HuH-7.5 (cell line): ENCODE measurements at places on chromosomes 5 and 9.

GRCh38 chr5:36691696-36692371 is 85.4 kb downstream of the SLC1A3 start:
- no peak for DNase-seq

GRCh38 chr5:132478366-132478871 is 12.2 kb downstream of the IRF1 start:
- no peak for DNase-seq

GRCh38 chr5:141875795-141876627 is 2.2 kb downstream of the PCDH1 start:
- no peak for DNase-seq

DNA sequence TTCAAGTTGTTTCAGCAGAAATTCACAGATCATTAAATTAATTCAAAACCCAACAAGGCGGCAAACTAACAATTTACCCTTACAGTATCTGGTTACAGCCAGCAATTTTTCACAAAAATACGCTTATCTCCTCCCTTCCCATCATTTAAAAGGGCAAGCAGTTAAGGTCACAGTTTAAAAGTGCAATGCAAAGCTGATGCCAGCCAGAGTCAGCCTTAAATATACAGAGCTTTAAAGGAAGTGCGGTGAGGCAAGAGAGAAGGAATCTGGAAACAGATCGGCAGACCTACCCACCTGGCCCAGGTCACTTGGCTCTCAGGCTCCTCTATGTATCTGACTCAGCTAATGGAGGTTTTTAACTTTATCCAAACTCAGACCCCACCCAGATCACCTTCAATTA is 31.0 kb downstream of the EPB41L4A start:
- no peak for DNase-seq

DNA sequence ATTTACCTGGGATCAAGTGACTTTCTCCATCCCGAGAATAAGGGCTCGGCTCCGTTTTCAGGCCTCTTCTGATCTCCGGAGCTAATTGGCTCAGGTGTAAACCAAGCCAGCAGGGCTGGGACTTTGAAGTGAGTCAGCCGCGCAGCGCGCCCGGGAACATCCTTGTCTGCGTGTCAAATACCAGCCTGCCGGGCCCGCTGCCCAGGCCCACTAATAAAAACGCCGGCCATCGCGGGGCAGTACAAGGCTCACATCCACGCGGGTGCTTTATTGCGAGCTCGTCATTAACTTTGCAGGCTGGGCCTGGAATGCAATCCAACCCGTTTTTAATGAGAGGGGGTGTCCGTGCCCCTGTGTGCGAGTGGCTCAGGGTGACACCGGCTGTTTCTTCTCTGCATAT is 416.8 kb downstream of the IRX2 start:
- DNase-seq, result no peak

DNA sequence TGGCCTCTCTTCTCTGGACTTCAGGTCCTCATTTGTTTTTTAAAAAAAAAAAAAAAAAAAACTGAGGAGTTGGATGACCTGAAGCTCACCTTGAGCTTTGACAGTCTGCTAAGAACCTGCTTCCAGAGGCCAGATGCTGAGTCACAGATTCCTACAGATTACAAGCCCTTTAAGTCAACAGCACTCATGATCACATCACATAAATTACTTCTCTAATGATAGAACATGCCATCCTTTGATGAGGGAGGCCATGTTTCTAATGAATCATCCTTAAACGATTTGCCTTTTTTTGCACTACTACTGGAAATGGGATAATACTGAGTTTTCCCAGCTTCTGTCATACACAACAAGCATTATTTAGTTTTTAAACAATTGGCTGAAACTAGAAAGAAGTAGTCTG is 34.2 kb upstream of the MYOT start:
- DNase-seq, result no peak

GRCh38 chr9:72911816-72912215 is 41.0 kb downstream of the ALDH1A1 start:
- DNase-seq, result no peak

DNA sequence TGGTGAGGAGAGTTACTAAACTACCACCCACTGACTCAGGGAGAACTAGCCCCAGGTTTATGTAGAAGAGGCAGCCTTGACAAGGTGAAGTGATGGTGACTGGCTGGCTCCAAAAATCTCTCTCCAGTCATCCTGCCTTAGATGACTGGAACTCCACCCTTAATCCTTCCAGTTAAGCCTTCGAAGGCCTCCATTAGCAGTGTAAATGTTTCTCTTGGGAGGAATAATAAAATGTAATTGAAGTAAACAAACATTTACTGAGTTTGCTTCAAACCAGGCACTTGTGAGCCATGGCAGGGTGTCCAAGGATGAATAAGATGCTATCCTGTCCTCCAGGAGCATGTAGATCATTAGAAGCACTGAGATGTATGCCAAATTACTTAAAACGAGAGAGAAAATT is 35.5 kb downstream of the ASTN2 start:
- DNase-seq, result no peak

- DNase-seq, result peak; percentile 74
Measured at GRCh38 chr9:87684627-87685219, 41.2 kb upstream of the CTSL start.

- DNase-seq, result no peak
Measured at GRCh38 chr5:144162686-144163085, 7.8 kb downstream of the YIPF5 start.

DNA sequence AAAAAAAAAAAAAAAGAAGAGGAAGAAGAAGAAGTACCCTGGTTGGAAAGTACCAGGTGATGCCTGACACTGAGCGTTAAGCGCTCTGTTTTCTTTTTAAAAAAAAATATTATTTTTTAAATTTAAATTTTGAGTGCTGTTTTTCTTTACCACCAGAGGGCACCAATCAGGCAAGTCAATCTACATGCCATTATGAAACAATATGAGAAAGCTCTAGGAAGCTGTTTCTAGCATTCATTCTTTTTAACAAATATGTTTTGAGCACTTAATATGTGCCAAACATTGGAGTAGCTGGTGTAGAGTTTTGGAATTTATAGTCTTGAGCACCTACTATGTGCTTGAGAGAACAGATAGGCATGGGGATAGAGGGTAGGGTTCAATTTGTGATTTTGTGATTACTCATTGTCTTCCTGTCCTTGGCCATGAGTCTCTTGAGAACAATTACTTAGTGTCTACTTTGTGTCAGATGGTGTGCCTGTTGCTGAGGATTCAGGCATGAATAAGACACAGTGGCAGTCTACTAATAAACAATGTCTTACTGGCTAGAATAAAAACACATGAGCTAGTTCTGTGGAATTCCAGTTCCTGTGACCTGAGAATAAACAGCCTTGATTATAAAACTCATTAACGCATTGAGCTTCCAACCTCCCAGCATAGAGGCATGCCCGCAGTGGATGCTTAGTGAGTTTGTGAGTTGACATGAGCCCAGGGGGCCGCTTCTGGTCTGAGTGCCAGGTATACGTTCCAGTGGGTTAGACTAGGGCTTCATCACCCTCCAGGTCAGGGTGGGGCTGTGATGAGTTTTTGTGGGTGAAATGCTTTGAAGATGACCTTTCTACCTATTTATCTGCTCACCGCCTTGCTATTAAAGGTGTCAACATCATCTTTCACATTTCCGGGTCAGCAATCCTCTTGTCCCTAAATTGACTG is 3.0 kb upstream of the UBE2R2 start:
- no peak for DNase-seq

GRCh38 chr5:135697959-135698345 is 119.2 kb upstream of the CXCL14 start:
- DNase-seq, result no peak

- no peak for DNase-seq
Measured at GRCh38 chr5:168656633-168657032, 77.5 kb upstream of the PANK3 start.

DNA sequence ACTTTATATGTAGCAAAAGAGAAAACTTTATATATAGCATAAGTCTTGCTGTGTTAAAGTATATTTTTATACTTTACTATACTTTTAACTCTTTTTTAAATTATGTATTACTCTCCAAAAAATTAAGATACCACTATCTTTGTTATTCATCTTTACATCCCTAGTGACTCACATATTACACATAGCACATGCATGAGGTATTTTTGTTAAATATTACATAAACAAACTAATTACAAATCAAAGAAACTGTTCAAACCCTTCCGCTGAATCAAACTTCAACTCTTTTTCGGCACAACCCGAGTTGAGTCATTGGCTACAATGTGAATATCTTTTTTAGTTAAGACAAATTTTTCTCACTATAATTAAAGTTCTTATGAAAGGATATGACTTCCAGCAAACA is 32.1 kb downstream of the NADK2 start:
- DNase-seq, result no peak

DNA sequence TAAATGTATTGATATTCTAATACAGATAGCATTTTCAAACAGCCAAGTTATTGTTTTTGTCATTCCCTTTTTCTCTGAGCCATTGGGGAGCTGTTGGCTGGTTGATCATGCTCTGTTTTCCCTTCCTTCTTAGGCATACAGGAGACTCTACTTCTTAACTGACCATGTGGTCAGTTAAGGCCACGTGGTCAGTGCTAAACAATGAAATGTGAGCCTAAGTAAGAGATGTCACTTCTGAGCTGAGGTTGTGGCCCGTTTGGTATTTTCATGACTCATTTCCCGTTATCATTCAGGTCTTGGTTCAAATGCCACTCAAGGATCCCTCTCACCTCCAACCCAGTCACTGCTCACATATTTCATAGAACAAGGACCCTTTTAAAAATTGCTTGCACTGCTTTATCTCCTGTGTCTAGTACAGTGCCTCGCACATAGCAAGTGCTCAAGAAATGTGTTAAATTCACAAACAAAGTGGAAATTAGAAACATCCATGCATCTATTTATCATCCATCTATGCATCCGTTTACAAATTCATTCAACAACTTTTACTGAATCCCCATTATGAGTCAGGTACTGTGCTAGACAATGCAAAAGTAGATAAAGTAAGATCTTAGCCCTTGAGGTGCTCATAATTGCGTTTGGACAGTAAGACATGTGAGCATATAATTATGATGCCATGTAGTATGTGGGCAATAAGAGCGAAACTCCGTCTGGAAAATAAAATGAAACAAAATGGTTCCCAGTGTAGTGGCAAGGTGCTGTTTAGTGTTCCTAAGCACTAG is 50.7 kb downstream of the ARRDC3 start:
- DNase-seq, result no peak

- DNase-seq, result no peak
Measured at GRCh38 chr5:59620535-59621212, 272.9 kb downstream of the PDE4D start.

DNA sequence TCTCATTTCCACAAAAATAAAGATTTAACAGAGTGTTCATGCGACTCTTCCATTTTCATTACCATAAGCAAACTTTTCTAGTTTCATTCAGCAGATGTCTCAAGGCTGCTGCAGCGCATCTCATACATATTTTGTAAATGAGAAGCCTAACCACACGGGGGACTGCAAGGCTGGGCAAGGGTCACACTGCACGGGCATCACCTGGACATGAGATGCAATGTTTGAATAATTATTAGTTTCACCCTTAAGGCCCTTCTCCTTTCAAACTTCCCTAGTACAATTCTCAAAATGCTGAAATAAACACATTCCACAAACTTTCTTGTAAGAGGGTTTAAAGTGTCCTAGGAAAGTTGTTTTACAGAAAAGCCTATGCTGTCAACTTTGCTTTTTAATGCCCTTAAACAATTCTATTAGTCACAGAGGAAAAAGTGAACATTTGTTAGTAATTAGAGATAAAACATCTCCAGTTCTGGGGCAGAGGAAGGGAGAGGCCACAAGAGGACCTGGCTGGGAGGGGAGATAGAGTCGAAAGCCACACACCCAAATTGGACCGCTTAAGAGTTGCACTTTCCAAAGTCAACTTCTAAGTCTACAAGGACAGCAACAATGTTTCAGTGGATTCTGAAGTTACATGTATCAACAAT is 1.3 kb downstream of the DENND1A start:
- DNase-seq, result no peak

GRCh38 chr9:121286973-121287741 is 19.2 kb downstream of the GSN start:
- DNase-seq, result peak; percentile 72

DNA sequence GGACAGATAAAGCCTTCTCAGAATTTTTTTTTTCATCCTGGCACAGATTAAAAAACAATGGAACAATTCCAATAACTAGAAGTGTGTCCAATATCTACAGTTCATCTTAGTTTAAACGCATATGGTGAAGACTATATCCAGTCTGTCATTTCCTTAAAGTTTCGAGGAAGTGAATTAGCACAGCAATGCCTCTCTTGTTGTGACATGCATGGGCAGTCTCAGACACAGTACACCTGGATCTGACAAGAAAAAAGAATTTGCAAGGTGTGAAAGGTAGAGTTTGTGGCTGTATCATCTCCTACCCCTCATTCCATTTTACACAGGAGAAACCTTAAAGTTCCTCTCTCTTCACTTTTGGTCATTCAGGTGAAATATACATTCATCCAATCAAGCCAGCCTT is 100.6 kb upstream of the ADAMTS19 start:
- DNase-seq, result no peak

- DNase-seq, result no peak
Measured at GRCh38 chr5:149572170-149572569, 9.1 kb upstream of the ARHGEF37 start.

DNA sequence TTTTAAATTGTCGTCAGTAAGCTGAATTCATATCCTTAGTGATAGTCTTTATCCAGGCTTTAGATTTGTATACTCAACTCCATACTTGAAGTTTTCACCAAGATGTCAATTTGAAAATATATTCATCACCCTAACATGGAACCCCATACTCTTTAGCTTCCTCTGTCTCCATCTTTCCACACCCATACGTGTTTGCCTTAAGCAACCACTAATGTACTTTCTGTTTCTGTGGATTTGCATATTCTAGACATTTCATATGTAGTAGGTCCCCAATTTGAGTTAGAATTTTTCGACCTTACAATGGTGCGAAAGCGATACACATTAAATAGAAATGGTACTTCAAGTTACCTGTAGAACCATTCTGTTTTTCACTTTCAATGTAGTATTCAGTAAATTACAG is 65.2 kb downstream of the NSD1 start:
- DNase-seq, result no peak

GRCh38 chr9:112037281-112038016 is 137.6 kb downstream of the SUSD1 start:
- DNase-seq, result no peak

DNA sequence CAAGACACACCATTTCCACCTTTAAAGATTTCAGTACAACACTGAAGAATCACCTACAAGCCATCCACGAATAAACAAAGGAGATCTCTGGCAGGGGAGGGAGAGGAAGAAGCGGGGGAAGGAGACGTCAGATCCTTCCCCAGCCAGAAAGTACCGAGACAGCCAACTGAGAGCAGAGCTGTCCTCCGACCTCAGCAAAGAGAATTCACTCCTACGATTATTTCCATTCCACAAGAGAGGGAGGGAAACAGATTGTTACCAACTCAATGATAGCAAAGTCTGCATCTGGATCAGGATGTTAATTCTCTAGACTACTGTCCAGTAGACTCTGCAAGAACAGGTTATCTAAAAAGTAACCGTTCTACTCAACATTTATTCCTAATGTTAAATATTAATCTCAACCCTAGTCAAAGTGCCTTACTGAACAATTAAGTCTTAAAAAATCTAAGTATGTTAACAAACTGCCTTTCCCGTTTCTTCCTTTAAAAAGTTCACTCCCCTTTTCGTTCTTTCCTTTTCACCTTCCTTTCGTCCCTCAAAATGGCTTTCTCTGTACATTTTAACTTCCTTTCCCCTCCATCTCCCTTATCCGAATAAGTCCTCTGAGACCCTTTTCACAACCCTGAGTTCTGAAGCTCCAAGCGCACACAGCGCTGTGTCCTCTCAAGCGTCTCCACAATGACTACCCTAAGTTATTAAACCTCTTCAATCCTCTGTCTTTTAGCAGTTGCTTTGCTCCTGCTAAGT is 1.4 kb downstream of the CHD1 start:
- no peak for DNase-seq

GRCh38 chr5:43037636-43038495 is 2.3 kb downstream of the ANXA2R start:
- DNase-seq, result no peak

- DNase-seq, result no peak
Measured at GRCh38 chr9:124812441-124812876, 35.5 kb downstream of the OLFML2A start.
